ENCODE measurements at places on chromosomes 12 and 14.
A peak's percentile ranks its signal among the peaks of the same experiment; 100 is the strongest.

GRCh38 chr14:55777877-55778276, 197.9 kb downstream of the KTN1 start:
- no peak for DNase-seq

GRCh38 chr12:21677622-21678277, 20.1 kb upstream of the LDHB start:
- no peak for DNase-seq

DNA sequence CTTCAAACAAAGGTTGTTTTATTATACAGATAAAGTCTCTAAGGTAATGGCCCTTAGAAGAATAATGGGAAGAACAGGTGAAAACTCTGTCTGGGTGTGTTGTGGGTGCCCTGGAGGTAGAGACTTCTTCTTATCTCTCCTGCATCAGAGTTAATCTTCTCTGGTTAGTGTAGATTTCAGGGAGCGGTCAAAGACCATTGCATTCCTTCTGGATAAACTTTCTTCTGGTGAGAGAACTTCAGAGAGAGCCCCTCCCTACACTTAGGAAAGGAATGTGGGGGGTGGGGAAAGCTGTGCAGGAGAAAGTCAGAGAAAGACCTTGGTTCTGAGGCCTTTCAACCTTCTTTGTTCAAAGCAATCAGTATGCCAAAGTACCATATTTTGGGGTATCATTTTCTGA, 658.5 kb downstream of the DIO2 start:
- no peak for DNase-seq

DNA sequence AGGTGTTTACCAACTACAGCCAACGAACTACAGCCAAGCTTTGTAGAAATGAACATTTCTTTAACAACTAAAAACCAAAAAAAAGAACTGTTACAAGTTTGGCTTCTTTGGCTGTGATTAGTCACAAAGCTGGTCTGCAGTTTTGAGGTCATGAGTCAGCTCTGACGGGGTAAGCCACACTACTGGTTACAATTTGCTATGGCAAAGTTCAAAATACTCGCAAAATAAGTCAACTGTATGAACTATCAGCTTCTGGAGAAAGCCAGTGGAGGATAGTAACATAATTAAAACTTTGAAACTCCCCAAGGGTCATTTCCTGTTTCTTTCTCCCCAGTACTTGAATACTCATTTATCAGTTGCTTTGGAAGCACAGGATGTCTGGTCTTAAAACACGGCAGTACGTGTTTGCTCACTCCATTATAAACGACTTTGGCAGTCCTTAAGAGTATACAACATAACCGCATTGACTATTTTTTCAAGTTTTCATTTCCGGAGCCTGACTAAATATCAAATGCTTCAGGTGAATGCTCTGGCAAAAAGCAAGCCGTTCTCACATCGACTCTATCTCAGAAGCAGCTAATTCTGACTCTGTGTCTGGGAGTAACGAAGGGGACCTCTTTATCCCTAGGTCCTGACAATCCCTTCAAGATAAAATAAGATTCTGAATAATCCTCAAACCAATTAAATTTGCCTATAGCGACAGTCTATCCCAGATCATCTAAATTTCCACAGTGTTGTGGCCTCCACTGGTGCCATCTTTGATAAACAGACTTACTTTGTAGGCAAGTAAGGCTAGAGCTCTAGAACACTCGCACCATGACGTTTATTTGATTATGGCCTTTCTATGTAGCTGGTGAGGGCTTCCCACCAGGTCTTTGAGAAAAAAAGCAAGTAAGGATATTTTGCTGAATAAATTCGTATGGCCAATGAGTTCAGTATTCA, 10.6 kb downstream of the PHLDA1 start:
- peak; percentile 49 for DNase-seq

GRCh38 chr12:105228494-105228893, 7.5 kb downstream of the APPL2 start:
- DNase-seq: no peak

- no peak for DNase-seq
Measured at GRCh38 chr12:85179680-85180270, 100.2 kb upstream of the ALX1 start.

DNA sequence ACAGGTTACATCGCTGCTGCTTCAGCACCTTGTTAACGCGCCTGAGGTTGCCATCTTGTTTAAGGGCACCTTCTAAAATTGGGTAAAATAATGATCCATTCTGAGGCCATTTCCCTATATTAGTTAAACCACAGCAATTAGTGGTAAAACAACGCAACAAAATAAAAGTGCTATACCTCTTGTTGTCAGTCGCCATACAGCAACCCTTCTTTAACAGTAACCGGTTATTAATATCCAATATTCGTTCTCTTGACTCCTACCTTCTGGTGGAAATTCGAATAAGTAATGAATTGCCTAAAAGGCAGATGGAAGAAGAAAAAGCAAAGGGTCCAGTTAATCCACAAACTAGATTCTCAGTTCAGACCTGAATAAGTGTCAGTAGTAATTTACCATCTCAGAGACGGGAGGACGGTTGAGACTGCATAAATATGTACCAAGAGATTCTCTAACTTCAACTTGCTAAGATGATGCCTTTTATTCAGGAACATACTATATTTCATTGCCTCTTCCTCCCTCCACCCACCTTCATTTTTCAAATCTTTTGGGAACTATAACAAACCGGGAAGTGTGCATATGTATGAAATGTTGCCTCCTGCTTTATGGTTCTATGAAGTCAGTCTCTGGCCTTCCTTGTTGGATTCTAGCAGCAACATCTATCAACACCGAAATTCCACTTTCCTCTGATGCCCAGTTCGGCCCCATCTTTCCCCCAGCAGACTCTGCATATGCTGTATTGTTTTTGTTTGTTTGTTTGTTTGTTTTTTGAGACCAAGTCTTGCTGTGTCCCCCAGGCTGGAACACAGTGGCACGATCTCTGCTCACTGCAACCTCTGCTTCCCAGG, 824 bp upstream of the PSMB5 start:
- DNase-seq: no peak

GRCh38 chr12:106845902-106846301, 71.4 kb downstream of the RIC8B start:
- no peak for DNase-seq

DNA sequence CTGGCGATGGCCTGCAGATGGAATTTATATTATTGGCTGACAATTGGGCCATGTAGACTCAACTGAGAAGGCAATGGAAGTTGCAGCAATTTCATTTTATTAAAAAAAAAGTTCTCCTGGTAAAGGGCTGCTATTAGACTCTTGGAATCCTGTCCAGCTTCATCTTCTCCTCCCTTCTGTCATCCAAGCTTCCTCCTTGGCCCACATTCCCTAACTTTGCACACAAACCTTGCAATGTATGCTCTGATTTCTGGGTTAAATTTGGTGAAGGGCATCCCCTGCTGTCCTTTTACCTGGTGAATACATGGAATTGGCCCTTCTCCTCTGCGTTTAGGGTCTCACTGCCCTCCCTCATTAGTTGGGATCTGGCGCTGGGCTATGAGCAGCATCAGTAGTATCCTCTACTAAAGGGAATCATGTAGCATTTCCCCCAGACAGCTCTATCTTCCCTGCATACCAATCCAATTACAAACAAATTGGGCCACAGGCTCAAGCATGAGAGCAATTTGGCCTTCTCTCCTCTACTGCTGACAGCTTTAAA, 336.9 kb downstream of the BMP4 start:
- no peak for DNase-seq

DNA sequence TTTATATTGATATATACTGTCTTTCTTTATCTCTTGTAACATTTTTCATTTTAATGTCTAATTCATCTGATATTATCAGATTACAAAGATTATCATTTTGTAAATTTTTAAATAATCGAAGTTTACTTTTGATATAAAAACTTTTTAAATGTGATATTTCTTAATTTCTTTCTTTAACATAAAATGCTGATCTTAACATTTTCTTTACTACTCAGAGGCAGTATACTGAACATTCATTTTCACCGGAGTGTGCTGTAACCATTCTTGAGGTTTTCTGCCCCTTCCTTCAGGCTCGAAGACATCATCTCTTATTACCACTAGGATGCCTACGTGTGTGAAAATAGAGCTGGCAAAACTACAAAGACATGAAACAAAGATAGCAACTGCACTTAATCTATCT, 186.9 kb downstream of the DIO2 start:
- DNase-seq: no peak

DNA sequence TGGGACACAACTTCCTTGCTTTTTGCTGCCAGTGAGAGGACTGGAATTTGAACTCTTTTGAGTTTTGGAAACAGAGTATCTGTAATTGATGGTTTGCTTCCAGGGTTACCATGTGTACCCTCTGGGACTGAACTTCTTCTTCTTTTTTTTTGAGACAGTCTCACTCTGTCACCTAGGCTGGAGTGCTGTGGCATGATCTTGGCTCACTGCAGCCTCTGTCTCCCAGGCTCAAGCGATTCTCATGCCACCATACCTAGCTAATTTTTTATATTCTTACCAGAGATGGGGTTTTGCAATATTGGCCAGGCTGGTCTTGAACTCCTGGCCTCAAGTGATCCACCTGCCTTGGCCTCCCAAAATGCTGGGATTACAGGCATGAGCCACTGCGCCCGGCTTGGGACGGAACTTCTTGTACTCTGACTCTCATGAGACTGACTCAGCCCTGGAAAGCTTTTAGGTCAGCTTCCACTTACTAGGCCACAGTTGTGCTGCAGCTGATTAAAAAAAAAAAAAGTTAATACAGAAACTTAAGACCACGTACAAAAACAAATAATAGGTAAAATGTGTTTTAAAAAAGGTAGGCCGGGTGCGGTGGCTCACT, 15.8 kb downstream of the SEL1L start:
- DNase-seq: no peak

DNA sequence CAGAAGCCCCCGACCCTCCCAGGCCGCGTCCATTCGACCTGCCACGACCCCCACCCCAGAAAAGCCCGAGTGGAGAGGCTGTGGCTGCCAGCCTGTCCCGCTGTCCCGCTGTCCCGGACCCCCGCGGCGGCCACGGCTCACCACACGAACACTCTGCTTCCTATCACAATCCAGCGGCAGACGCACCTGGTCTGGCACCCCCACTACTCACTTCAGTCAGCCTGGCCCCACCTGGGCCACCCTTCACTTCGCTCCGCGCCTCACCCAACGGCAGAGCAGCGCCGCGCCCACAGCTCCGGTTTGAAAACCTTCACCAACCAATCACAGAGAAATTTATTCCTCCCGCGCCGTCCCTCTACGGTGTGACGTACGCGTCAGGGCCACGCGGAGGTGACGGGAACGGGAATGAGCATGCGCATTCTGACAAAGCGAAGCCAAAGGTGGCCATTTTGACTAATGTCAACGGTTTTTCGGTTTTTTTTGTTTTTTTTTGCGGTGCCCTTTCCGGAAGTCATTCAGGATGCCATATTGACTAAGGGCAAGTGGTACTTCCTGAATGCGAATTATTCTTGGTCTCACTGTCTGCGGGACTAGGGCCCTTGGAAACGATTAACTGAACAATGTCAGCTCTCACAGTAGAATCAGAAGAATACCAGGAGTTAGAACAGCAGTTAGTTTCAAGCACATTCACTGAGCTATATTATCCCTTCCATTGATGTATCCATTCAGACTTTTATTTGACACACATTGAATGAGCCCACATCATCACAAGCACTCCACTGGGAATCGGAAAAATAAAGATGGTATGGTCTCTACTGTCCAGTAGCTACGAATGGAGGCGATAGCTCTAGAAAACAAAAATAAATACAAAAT, at the start of gene RACGAP1:
Gene RACGAP1 (minus strand): TSS at position 308 of the 873 bp plus-strand sequence. CDS start 8,779 bp downstream, outside the sequence.
- DNase-seq: peak; percentile 94

GRCh38 chr14:39265033-39265432, 31.3 kb downstream of the MIA2 start:
- DNase-seq: no peak

DNA sequence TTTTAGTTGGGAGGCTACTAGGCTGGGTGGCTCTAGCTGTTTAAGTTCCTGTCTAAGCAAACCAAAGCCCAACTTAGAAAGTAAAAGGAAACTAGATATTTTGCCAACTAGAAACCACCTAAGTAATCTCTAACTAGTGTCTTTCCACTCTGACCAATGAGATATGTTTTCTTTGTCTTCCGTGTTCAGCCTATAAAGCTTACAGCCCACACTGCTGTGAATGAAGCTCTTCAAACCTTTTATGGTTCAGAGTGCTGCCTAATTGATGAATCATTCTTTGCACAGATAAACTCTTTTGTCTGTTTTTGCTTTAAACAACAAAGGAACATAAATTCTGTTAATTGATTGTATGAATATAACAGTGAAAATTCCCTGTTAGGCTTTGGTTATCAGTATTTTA, 66.1 kb downstream of the FUT8 start:
- no peak for DNase-seq

DNA sequence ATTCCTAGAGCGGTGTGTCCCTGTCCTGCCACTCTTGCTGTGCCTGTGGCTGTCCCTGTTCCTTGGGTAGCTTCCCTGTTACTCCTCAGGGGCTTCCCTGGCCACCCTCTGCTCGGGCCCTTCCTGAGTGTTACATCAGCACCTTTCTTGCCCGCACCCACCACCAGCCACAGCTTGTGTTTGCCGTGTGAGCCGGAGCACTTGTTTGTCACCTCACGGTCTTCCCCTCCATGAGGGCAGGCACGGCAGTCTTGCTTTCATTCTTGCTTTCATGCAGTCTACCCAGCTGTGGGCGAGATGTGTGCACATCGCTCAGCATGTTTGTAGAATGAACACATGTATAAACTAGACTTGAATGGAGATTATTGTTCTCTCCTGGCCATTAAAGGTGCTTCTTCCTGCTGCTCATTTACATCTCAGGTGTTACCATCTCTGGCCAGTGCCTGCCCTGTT, 42.0 kb downstream of the TRAF3 start:
- DNase-seq: no peak

DNA sequence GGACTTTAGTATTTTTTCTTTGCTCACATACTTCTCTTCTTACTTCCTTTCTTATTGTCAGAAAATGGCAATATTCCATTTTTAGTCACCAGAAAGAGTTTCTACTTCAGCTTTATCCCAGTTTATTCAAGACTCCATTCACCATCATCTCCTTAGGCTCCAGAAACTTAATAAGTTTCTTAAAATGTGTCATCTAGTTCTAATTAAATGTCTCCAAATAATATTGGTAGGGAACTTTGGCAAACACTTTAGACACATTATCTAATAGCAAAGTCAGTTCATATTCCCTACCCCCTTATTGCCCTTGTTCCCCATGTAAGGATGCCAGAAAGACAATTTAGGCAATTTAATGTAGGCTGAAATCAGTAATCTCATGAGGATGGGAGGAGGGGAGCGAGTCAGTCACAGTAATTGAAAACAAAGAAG, 15.1 kb downstream of the EPYC start:
- DNase-seq: no peak

- DNase-seq: no peak
Measured at GRCh38 chr14:72439707-72440106, 454.2 kb downstream of the DPF3 start.

- no peak for DNase-seq
Measured at GRCh38 chr14:99378782-99379214, 101.9 kb downstream of the SETD3 start.

DNA sequence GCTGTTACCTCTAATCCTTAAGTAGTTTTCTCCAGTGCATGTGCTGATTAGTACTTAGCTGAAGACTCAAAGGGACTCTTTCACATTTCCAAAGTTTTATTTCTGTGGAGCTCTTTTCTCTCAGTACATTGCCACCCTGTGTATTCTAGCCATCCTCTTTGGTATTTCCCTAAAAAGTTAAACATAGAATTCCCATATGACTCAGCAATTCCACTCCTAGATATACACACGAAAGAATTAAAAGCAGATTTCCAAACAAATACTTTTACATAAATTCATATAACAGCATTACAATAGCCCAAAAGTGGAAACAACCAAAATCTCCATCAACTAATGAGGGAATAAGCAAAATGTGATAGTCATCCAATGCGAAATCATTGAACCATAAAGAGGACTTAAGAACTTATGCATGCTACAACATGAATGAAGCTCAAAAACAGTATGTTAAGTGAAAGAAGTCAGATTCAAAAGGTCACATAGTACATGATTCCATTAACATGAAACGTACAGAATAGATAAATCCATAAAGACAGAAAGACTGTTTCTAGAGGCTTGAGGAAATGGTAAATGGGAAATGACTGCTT, 9.0 kb upstream of the NOVA1 start:
- DNase-seq: no peak
